ENCODE measurements at places on chromosomes 2 and 18.

DNA sequence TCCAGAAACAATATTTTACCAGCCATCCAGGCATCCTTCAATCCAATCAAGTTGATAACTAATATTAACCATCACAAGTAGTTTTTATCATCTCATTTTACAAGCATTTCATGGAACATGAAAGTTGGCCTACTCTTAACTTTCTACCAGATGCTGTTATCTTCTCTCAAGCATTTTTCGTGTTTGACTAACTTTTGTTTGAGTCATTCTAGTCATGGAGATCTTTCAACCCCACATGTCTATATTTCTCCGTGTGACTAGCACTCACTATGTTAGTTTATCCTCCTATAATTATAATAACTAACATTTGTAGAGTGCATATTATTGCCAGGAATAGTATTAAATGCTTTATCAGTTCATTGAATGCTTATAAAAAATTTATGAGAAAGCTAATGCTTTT is 307.0 kb upstream of the CWC22 start:
- DNase-seq = no peak

- no peak for DNase-seq
Measured at GRCh38 chr2:69298261-69298660, 88.8 kb downstream of the GFPT1 start.

- DNase-seq = no peak
Measured at GRCh38 chr2:36849265-36849664, 117.1 kb downstream of the STRN start.

DNA sequence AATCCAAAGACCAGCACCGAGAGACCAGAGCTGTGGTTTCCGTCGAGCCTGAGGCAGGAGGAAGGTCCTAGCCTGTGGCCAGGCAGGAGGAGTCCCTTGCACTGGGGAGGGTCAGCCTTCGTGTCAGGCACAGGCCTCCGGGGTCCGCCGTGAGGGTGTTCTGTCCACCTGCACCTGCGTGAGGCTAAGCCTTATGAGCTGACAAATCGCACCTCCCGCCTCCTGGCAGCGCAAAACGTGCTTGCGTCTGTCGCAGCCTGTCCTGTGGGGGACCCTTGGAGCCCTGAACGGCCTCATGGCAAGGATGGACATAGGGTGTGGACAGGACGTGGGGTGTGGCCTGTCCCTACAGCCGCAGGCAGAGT is 73.3 kb downstream of the KCNG2 start:
- DNase-seq = no peak

DNA sequence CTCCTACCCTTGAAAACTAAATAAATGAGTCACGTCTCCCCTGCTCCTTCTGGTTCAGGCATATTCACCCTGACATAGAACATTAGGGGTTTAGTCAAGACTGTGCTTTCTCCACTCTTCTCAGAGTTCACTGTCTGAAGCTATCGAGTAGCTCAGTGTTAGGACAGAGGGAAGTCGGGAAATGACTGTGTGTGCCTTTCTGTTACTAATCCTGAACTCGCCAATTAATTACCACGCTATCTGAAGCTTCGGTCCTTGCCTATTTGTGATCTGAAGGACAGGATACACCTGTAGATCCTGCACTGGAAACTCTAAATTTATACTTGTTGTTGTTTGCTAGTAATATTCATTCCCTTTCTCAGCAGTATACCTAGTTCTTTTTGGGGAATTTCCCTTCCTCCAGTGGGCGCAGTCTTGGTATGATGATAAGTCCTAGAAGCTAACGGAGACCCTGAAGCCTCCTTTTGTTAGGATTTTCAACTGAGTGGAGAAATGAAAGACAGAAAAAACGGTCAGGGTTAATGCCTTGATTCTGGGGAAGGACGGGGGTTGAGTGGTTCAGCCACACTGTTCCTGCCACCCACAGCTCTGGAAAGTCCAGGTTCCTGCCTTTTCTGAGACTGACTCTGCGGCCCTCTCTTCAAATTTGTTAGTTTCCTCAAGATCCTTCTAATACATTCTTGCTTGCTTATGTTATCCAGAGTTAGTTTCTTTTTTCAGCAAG is 218.0 kb downstream of the DLGAP1 start:
- no peak for DNase-seq

DNA sequence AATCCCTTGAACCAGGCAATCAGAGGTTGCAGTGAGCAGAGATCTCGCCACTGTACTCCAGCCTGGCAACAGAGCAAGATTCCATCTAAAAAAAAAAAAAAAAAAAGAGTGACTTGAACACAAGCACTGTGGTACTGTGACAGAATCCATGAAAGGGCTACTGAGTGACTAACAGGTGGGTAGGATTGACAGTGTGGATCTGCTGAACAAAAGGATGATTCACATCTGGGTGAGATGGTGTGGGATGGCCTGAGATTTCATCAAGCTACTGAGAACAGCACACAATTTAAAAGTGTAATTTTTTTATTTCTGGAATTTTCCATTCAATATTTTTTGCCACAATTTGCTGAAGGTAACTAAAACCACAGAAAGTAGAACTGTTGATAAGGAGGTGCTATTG is 13.3 kb upstream of the SP3 start:
- no peak for DNase-seq

GRCh38 chr18:45248240-45248903 is 366.9 kb upstream of the SLC14A2 start:
- DNase-seq = no peak

GRCh38 chr2:105919826-105920225 is 175.1 kb downstream of the NCK2 start:
- DNase-seq = peak; percentile 11

GRCh38 chr2:214545898-214546542 is 135.2 kb downstream of the VWC2L start:
- no peak for DNase-seq

- no peak for DNase-seq
Measured at GRCh38 chr2:70655786-70656185, 102.2 kb upstream of the TGFA start.

- no peak for DNase-seq
Measured at GRCh38 chr18:72104851-72105250, 439.3 kb downstream of the CBLN2 start.

DNA sequence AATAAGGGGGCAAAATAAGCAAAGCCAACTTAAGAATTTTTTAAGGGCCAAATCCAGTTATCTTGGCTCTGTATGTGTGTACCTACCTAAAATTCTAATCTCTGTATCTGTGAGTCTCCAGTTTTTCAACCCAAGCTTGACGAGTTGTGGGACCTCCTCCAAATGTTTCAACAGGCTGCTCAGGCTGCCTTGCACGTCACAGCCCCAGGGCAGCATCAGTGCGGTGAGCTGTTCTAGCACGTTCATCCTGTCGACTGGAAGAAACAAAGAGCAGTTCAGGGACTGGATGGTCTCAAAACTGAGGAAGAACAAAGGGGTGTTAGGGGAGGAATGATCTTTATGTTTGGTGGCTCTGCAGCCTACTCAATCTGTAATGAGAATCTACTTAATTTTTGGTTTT is 29.4 kb downstream of the NLRC4 start:
- DNase-seq = no peak

DNA sequence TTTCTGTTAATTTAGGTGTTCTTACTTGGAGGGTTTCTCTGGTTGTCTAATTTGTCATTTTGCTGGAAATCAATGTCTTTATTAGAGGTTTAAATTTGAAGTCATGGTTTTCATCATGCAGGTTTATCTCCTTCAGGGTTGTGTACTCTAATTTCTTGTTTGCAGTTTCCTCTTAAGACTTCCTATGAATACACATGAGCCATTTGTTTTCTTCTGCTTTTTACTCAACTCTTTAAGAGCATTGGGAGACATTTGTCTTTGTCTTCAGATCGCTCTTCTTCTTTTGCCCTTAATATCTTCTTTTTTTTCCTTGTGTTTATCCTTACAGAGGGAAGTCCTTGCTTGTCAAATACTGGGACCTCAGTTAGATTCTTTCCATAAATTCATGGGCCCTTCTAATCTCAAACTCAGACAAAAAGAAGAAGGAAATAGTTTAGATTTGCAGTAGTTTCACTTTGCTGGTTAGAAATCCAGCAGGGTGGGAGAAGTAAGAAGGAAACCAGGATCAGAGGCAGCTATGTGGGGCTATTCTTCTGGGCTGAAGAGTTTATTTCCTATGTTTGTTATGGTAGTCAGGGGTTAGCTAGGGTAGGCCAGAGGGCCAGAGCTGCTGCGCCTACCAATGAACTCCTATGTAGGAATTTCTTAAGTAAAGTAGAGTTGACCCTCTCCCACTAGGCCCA is 176.6 kb downstream of the DYSF start:
- DNase-seq = no peak

DNA sequence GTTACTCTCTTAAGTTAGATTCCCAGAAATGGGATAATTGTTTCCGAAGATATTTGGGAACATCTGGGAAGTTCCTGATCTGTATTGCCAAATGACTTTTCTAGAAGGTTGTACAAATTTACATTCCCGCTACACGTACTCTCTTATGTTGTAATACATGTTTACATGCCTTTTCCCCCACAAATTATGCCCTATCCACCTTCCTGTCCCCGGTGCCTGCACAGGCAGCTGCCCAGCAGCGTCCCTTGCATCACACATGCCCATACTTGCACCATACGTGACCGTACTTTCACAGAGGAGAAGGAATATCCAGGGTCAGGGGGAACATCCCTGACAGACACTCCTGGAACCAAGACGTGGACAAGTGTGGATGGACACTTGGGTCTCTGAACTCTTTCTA is 24.2 kb upstream of the KLF11 start:
- no peak for DNase-seq

Measured in OCI-LY7 (cell line).